ENCODE measurements at places on chromosomes 1 and 21.

DNA sequence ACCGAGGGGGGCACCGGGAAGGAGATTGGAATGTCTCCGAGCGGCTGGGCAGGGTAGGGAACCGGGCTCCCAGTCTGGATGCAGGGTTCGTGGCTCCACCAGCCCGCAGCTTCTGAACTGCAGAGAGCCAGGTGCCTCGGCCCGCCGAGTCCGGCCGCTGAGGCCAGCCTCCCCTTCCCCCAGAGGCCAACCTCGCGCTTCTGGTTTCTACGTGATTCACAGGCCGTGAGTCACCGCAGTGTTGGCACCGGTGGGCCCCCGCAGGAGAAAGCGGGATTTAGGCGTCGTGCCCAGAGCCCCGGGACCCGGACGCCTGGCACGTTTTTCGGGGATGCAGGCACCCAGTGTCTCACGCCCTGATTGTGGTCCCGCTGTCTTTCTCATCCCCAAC, 458 bp downstream of the CRABP2 start:
- DNase-seq = peak; percentile 81

- DNase-seq = no peak
Measured at GRCh38 chr1:96465441-96465840, 256.1 kb upstream of the PTBP2 start.

DNA sequence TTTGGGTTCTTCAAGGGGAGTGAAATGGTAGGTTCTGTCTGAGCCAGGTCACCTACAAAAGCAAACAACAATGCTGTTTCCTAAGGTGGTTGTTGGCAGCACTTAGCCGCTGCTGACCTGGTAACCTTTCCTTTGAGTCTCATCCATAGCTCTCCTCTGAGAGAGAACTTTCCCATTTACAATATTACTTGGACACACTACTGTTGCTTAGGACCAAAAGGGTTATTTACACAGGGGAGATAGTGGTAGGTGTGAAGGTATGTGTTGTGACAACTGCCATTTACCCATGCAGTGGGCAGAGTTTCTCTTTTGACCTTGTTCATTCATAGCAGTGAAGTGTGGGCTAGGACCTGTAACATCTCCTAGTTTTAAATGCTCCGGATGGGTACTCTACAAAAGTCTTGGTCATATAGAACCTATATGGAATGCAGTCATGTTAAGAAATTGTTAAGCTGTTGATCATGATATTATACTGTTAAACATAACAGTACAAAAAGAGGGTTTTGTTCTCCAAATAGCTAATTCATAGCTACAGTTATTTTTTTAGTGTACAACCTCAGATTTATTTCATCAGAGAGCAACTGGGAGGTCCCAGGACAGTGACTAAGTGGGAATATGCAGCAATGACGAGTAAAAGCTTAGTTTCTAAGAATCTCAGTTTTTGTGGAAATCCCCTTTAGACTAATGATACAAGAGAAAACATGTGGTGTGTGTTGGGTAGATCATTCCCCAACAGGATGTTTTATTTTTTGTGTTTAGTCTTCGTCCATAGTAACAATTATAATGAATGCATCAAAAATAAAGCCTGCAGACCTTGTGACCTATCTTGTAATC, 219.7 kb downstream of the NFIA start:
- peak; percentile 35 for DNase-seq

- DNase-seq = no peak
Measured at GRCh38 chr1:28796352-28797211, 15.4 kb upstream of the OPRD1 start.

GRCh38 chr1:158179301-158180041, 1.2 kb upstream of the CD1D start:
- DNase-seq = no peak

DNA sequence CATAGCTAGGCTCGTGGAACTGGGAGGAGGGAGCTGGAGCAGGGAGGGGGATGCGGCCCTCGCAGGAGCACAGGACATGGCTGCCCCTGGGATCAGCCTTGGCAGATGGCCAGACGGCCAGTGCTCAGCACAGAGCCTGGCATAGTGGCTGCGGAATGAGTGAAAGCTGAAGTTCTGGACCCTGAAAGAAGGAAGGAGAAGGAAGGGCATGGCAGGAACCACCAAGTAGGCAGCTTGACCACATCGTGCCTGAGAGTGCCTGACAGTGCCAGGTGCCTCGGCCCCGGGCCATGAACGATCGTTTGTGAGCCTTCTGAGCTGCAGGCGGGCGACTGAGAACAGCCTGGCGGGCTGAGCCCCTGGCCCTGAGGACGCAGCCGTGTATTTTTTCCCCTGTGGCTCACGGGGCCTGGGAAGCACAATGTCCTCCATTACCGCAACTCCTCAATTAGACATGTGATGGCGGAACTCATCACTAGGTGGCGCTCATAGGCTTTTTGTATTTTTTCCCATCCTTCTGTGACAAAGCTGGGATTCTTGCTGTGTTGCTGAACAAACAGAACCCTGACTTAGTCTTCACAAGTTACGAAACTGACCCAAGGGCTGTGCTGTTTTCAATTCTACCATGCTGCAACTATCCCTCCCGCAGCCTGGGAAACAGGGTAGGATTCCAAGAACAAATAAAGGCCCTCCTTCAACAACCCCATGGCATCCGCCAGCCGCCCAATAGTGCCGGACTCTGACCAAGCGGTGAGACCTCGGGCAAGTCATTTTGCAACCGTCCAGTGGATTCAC, 29.9 kb upstream of the TMEM61 start:
- peak; percentile 85 for DNase-seq

DNA sequence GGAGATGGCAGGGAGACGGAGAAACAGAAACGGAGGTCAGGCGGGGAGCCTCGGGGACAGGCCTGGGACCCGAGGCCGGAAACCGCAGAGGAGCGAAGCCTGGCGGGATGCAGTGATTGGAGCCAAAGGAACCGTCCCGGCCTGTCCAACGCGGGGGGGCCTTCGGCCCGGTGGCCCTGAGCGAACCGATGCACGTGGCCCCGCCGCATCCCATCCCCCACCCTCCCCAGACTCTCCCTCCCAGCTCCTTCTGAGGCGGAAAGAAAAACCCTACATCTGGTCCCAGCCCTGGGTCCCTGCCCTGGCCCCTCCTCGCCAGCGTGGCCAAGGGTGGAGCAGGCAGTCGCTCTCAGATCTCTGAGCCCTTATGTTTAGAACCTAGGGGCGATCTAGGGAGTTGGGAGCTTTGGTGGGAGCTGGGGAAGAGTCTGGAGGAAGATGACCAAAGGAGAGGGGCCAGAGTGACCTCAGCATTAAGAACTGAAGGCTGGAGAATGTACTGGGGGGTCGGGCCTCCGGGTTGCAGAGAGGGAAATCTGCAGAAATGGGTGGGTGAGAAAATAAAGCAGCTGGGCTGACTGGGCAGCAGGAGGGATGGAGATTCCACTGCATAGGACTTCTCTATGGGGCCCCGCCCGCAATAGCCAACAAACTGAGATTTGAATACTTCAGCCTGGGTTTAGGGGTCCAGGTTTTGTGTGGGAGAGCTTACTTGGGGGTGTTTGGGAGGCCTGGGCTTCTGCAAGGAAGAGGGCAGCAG, 1.5 kb upstream of the CRABP2 start:
- DNase-seq = no peak

GRCh38 chr1:206946261-206946660, at the start of gene PIGR:
Gene PIGR (minus strand): TSS chr1:206946466. CDS start chr1:206940531, 5,935 bp downstream.
- no peak for DNase-seq

GRCh38 chr1:116847688-116848531, 61.8 kb upstream of the PTGFRN start:
- peak; percentile 69 for DNase-seq

GRCh38 chr1:20949871-20950590, 162.9 kb upstream of the HP1BP3 start:
- DNase-seq = no peak

DNA sequence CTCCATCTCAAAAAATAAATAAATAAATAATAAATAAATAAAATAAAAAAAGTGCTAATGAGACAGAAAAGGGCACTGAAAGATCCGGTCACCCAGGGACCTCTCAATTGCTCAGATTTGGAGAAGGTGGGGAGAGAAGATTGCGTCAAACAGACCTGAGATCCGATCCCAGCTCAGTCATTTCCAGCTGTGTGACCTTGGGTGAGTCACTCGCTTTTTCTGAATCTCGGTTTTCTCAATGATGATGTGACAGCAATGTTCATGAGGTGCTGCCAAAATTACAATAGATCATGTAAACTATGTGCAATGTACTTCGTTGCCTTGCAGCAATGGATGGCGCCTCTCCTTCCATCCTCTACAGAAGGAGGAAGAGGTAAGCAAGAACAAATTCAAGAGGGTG, 11.1 kb upstream of the MEF2D start:
- DNase-seq = no peak

DNA sequence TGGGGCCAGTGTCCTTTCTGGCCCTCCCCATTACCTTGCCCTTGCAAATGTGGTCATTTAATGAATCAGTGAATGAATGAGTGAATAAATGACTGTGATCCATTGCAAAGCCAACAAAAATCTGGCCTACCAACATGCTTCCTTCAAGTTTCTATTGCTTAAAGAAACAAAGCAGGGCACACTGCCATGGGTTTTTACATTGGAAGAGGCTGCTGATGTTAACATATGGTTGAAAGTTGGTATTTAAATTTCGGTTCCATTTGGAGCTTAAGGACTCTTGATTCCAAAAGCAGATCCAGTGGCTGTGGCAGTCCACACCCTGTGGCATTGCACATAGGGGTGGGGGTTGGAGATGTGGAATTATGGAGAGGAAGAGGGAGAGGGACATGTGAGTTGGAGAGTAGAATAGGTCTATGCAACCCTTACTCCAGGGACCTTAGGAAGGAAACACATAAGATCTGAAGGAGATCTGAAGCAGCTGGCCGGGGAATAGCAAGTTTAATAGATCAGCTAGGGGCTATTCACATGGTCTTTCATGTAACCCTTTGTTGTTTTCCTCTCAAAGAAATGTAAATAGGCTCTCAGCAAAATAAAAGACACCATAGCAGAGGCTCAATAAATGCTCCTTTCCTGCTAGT, 7.2 kb downstream of the ABCA4 start:
- DNase-seq = no peak

DNA sequence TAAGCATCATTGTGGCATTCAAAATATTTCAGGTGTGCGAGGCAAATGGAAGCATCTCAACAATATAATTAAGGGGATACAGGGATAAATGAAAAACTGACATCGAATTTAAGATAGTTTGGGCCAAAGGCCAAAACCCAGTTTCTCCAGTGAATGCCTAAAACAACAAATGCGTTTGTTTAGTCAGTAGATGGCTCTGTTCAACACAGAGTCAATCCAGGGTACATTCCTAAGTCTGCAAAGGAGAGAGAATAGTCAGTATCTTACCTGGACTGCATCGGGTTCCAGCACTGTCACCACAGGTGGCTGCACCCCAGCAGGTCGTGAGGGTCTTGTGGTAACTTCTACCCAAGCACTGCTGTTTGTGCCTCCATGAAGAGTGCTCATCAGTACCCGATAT, 321.1 kb downstream of the KCTD3 start:
- peak; percentile 14 for DNase-seq

DNA sequence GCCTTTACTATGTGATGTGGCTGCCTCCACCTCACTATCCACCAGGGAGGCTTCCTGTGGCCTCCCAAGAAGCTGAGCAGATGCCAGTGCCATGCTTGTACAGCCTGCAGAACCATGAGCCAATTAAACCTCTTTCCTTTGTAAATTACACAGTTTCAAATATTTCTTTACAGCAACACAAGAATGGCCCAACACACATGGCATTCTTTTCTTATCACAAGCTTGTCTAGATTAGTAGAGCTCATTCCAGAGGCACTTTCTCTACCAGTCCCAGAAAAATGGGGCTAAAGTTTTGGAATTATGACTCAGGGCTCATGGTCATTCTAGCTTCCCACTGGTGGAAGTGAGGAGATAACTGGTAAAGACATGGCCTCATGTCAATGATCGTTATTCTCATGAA, 655.2 kb downstream of the LMO4 start:
- no peak for DNase-seq

GRCh38 chr1:165763442-165763841, 5.2 kb downstream of the TMCO1 start:
- DNase-seq = no peak

GRCh38 chr1:41927118-41927517, 8.4 kb upstream of the HIVEP3 start:
- DNase-seq = no peak

- no peak for DNase-seq
Measured at GRCh38 chr1:152441756-152442155, 27.7 kb upstream of the CRNN start.

GRCh38 chr1:207702317-207702716, 49.5 kb upstream of the CD46 start:
- DNase-seq = no peak

- no peak for DNase-seq
Measured at GRCh38 chr1:992362-992761, 7.5 kb downstream of the HES4 start.

GRCh38 chr1:86788300-86789206, 84.2 kb downstream of the SH3GLB1 start:
- DNase-seq = peak; percentile 64

GRCh38 chr1:3581296-3582036, 29.8 kb downstream of the MEGF6 start:
- no peak for DNase-seq

GRCh38 chr1:117605164-117605773, 579 bp upstream of the TENT5C start:
- peak; percentile 27 for DNase-seq

GRCh38 chr1:107706182-107706581, 258.8 kb downstream of the VAV3 start:
- DNase-seq = no peak

GRCh38 chr1:216807696-216808095, 84.5 kb upstream of the ESRRG start:
- DNase-seq = peak; percentile 7

DNA sequence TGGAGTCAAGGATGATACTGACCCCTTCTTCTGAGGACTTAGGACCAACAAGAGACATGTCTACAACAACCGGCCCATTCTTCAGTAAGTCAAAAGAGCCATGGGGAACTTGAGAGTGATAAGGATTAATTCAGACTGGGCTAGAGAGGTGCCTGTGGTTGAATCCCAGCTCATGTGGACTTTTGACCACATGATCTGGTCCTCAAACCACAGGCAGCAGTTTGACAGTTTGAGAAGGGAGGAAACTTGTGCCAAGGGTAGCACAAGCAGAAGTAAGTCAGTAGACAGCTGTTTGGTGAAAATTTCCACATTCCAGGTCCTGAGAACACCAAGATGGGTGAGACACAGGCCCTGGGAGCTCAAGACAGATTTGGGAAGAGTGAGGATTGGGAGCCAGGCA, 19.8 kb downstream of the SH3BP5L start:
- DNase-seq = no peak

- DNase-seq = no peak
Measured at GRCh38 chr1:154568157-154568815, 708 bp downstream of the CHRNB2 start.

- no peak for DNase-seq
Measured at GRCh38 chr1:244849189-244849866, 13.9 kb downstream of the COX20 start.

DNA sequence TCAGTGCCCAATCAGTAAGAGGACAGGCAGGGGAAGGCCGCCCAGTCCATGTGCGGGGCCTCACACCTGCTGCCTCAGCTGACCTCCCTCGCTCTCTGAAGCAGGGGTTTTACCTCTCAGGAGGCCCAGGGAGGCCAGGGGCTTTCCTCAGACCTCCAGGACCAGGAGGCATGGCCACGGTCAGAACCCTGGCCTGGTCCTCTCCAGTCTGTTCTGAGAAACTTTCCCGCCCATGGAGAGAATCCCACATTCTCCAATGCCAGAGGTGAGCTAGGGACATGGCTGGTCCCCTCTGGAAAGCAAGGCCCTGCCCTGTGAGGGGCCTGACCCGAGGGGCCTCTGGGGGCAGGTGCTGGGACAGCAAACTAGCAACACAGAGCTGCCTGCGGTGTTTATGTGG, 68.2 kb downstream of the DMRTB1 start:
- DNase-seq = no peak

Data from EL (cell line).